ENCODE measurements at places on chromosomes 6 and 20.

DNA sequence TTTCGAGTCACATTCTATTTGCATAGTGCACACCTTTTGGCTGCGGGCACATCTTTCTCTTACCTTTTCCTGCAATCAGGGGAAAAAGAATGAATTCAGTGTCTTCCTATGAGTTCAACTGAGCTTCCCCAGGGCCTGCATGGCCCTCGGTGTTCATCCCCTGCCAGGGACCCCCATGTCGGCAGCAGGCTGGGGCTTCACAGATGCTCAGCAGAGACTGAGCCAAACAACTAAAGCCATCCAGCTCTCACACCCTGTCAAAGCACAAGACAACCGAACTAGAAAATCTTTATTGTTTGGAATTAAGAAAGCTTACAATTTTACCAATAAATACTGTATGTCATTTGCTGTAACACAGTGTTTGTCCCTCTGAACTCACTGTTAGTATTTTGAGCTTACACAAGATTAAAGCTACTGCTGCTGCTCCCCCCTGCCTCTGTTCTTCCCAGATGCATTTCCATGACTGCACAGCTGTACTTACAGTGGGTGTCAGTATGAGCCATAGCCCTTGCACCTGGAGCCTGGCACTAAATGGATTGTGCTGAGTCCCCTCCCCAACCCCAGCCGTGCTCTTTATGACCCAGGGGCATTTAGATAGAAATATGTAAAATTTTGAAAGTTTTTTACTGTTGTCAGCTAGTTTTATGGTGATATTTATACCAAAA lies 205.8 kb downstream of the TMEM242 start:
- no peak for DNase-seq

- no peak for DNase-seq
These were observed 7.9 kb downstream of the WFDC3 start for GRCh38 chr20:45783656-45784294.

DNA sequence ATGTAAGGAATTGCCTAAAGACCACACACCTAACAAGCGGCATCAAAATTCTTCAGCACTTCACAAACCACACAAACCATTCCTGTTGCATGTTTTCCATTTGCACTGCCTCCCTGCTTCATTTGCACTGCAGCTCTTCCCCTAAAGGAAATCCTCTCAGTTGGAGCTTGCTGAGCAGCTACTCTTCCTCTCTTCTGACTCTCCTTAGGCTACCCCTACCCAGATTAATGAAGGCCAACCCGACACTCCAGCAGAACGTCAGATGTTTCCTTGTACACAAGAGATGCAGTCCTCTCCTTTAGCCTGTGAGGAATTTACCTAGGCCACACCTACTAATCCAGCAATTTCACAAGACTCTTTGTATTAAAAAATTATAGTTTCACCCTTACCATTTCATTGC lies 8.1 kb downstream of the BEND6 start:
- no peak for DNase-seq

- no peak for DNase-seq
These were observed 377.1 kb downstream of the FOXA2 start for GRCh38 chr20:22207280-22207679.

DNA sequence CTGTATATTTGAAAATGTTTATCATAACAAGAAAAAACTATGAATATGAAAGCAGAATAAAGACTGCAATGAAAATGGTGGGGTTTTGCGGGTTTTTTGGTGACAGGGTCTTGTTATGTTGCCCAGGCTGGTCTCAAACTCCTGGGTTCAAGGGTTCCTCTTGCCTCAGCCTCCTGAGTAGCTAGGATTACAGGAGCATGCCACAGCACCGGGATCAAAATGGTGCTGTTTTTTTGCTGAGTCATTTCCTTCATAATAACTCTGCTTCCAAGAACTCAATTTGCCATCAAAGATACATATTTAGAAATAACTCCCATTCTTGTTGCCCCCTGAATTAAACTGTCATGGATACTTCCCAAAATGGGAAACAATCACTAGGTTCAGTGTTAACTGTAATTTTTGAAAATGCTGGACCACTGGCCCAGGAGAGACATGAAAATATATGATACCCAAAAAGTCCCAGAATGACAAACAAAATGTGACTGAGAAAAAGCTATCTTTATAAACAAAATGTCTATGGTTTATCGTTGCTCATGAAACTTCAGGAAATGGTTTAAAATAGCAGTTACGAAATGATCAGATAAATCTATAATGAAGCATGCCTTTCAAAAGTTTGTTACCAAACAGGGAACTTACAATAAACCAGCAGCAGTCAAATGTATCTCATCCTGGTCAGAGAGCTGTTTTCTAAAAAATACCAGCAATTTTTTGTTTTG lies 32.2 kb downstream of the ILRUN start:
- DNase-seq: no peak

DNA sequence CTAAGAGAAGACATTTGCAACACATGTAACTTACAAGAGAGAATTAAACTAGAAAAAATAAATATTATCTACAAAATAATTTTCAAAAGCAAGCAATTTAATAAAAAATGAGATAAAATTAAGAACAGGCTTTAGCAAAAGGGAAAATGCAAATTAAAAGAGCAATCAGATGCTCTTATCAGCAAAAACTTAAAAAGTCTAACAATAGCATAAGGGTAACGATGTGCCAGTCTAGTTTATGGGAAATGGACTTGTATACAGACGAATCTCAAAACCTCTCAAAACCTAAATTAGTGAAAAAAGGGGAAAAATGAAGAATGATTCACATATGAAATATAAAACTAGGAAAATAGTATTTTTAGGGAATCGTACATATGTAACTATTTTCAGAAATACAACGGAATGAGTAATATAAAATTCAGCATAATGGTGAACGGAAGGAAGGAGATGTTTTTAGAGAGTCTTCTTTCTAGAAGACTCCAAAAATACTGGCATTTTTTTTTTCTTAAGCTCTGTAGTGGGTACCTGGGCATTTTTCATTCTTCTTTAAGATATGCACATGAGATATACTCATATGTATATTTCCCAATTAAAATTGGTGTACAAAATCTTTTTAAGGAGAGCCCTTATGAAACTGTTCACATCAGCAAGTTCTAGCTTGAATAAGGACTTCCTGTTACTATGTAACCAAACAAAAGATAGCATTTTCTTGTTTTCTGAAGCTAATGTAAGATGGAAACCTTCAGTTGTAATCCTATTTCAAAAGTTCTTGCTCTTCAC lies 927 bp upstream of the MANEA start:
- peak; percentile 19 for DNase-seq

- no peak for DNase-seq
These were observed 405.5 kb upstream of the SULF2 start for GRCh38 chr20:48190757-48191156.

- DNase-seq: no peak
These were observed 1.5 kb downstream of the SH3BGRL2 start for GRCh38 chr6:79632580-79632979.

- DNase-seq: no peak
These were observed 10.8 kb upstream of the LATS1 start for GRCh38 chr6:149728499-149729234.

- DNase-seq: no peak
These were observed 498.8 kb upstream of the POU3F2 start for GRCh38 chr6:98335594-98335993.

DNA sequence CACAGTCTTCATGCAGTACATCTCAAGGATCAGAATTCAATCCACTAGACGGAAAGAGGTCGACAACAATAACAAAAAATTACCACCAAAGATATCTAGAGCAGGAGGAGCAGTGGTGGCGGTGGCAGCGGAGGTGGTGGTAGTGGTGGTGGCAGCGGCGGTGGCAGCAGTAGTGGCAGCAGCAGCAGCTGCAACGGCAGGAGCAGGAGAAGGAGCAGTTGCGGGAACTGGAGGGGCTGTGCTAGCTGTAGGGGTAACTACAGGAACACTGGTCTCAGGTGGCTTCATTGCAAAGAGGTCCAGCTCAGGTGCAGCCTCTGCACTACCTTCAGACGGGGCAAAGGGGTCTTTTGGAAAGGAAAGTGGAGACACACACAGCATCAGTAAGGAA lies 81.1 kb downstream of the PRSS35 start:
- no peak for DNase-seq

DNA sequence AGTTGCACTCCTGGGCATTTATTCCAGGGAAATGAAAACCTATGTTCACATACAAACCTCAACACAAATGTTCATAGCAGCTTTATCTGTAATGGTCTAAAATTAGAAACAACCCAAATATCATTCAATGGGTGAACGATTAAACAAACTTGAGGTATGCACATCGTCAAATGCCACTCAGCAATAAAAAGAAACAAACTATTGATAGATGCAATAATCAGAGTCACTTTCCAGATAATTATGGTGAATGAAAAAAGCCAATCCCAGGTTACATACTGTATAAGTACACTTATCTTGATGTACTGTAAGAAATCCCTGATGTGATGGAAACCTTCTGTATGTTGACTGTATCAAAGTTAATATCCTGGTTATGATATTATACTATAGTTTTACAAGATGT lies 38.8 kb downstream of the RNF24 start:
- no peak for DNase-seq

DNA sequence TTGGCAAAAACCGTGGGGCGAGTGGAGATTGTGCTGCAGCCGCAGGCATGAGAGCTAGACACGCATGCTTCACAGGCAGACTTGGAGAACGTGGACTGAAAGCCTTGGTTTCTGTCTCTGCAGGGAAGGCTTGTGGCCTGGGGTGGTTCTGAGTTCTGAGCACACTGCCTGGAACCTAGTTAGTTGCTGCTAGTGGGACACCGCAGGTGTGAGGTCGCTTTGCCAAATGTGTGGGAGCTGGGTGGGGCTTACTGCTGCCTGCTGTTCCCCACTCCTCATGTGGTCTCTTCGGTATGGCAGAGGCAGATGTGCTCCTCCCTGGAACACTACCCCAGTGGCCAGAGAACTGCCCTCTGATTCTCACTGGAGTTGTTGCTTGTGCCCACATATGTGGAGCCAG lies 484.0 kb downstream of the MMUT start:
- DNase-seq: no peak

DNA sequence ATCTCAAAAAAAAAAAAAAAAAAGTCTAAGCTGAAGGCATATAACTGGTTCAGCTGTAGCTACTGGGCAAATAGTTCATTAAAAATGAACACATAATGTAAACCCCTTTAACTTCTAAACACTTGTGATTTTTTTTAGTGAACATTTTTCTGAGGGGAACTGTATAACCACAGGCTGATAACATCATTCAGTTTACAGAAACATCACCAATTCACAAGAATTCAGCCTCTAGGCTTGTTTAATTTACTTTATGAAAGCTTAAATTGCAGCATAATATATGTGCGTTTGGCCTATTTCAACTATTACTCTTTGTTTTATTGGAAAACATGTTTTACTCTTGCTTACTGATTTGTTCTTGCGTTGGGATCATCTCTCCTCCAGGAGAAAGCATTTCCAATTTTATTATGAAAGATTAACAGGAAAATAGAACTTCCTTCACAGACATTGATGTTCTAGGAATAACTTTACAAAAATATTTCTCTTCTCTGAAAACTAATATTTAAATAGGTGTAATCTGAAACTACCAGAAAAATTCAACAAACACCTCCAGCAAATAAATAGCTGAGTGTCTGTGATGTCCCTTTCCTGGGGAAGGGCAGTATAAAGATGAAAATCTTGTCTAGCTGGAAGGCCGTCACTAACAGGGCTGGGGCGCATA lies 284.5 kb downstream of the UST start:
- peak; percentile 59 for DNase-seq

GRCh38 chr6:165987483-165988301 lies 180.0 kb downstream of the TBXT start:
- DNase-seq: no peak

DNA sequence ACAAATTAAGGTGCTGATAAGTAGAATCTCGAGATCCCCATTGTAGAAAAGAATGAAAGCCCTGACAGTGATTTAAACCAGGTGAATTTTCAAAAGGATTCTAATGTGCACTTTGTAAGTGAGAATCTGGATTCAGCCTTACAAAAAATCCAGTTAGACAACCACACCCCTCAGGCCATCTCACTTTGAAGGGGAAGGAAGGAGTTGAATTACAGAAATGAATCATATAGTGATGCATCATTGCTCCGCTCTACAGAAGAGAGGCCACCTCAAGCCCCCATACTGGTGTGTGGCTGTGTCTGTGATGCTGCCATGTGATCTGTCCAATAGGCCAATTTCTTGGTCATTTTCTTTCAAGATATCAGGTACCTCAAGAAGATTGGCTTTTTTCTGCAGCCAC lies 85.5 kb upstream of the NT5E start:
- DNase-seq: no peak

DNA sequence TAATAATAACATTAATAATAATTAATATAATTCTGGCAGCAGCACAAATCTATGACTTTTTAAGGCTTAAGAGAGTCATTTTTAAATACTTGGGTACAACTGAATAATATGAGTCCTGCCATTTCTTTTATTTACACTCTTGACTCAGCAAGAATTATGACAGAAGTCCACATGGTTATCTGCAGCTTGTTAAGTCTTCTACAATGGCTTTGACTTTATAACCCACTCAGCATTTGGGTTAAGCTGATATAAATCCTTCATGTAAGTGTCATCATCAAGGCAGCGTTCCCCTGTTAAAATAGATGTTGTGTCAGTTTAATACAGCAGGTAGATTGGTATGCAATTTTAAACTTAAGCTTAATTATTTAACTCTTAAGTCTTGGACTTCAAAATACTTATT lies 131.7 kb downstream of the ARHGAP18 start:
- DNase-seq: no peak

DNA sequence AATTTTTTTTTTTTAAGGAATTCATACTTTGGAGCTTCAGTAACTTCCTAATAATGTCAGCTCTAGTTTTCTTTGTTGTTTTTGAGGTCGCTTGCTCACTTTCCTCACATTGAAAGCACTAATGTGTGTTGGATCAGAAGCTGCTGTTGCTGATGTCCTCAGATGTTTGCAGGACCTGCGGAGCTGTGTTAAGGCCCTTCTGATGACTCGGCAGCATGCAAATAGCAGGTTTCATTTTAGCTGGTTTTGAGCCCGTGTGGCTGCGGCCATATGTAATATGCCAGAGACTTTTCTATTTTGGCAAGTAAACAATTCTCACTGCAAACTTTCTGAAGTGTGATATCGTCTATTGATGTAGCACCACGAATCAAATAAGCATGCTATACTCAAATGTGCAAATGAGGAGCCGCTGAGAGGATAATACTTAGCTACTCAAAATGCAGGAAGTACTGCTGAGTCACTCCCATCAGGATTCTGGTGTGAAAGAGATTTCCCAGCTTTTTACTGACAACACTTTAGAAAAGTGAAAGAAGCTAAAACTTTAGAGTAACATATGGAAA lies 187.8 kb downstream of the SASH1 start:
- DNase-seq: no peak

GRCh38 chr6:21098134-21098533 lies 495.4 kb upstream of the SOX4 start:
- DNase-seq: no peak

GRCh38 chr20:18258126-18258860 lies 30.0 kb upstream of the ZNF133 start:
- DNase-seq: no peak

- DNase-seq: no peak
These were observed 7.4 kb upstream of the SLC12A5 start for GRCh38 chr20:46021361-46022359.

DNA sequence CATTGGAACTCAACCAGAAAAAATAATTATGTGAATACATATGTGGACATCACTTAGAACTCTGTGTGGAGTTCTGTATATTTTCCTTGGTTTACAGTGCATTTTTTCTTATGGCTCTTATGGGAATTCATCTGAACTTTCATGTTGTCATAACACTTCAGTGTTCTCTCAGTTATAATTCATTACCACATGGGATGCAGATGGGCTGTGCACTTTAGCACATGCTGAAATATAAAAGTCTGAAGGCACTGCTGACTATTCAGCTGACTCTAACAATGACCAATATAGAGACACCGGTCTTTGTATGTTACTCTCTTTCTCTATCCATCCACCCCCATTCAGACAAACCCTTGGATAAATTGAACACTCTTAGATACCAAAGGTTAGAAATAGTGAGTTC lies 29.3 kb downstream of the GRIK2 start:
- DNase-seq: no peak
